Epithelial cell of esophagus (primary cell): ENCODE measurements at places on chromosomes 1 and 21.

- no peak for DNase-seq
Observed at GRCh38 chr1:48206371-48206770, 16.1 kb upstream of the SLC5A9 start.

DNA sequence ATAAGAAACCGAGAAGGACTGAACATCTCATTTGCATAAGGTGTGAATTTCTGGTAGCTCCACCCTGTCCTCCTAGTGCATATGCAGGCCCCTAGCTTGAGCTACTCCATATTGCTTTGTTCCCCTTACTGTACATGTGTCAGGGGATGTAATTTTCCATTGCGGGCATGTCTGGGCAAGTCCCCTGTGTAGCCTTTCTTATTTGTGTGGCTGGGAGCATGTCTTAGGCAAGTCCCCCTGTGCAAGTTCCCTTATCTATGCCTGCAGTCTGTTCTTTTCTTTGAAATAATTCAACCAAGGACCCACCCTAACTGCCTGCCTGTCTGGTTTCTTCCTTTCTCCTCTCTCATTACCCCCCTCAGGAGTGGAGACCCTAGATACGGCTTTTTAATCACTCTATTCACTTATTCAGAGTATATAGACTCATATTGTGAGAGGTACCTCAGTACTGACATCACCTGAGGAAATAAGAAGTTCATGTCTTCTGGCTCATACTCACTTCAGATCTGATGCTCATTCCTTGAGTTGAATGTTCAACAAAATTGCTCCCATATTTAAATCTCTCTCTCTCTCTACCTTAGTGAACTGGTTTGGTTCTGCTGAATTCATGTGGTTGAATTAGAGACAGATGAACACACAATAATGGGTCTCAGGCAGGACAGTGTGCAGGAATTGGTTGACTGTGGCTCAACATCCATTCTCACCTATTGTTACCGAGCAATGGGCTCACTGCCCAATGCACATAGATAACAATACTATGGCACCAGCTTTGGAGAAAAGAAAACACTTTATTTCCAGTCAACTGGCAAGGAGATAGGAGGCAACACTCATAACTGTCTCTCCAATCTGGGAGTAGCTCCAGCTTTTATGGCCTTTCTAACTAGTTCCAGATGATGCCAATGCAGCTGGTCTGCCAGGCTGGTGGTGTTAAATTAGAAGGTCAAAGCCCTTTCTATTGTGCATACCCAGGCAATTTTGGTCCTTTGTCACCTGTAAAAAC, 27.9 kb upstream of the NPL start:
- DNase-seq: peak; percentile 63

- peak; percentile 79 for DNase-seq
Observed at GRCh38 chr1:53485478-53486394, 26.5 kb downstream of the DMRTB1 start.

DNA sequence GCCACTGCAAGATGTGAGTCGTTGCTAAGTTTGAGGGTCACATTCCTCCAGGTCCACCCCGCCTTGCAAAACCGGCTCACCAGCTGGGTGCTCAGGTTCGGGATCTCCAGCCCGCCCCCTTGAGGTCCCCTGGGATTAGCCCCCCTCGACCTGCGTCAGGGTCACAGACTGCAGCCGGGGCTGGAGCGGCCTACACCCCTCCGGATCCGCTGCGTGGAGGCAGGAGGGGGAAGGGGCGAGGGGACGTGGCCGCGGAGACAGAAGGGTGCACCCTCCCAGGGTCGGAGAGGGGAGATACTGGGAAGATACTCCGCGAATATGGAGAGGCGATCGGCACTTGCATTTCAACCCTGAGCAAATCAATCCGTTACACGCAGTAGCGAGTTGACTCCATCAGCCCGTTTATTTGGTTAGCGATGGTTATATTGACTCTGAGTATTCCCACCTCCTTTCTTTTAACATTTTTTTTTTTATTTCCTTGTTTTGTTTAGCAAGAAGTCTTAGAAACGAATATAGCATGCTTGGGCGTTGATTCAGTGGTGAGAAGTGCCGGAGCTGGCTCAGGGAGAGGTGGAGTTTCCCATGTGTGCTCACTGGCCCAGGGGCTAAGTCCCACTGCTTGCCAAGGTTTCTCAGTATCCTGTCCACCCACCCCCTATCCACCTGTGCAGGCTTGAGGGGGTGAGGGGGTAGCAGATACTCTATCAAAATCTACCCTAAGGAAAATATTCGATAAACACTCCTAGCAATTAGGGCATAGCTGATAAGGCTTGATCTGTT, 997 bp downstream of the IFNAR2 start:
- DNase-seq: peak; percentile 90

DNA sequence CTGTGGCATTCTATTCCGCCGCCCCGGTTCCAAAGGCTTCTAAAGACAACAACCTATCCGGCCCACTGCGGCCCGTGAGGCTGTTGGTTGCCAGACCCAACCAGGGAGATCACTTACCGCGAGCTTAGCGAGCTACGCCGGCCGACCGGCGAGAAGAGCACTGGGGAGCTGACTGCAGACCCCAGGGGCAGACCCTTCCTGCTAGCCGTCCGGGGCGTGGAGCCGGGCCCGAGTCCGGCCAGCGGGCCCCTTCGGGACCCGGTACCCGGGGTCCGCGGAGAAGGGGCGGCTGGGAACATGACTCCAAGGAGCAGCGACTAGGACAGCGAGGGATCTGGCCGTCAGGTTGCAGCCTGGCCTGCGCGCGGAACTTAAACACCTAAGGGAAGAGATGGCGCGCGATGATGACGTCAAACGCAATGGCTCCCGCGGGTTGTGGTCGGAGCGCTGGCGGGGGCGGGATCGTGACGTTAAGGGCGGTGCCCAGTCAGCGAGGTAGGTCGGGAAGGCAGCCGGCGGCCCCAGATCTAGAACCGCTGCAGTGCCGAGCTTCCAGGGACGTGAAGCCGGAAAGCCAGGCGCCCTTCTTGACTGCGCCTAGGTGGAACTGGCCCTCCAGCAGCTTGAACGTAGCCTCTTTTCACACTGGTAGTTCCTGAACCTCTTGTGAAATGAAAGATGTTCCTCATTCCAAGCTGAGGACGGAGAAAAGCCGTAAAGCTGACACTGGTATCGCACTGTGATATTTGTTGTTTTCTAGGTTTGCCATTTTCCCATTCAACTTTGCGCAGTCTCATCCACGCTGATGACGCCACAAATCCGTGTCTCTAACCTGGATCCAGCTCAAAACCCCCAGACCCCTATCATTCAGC, at the start of gene NUP133:
Gene NUP133, minus strand, starts transcription at position 391 of the 872 bp plus-strand sequence. Its CDS starts 92 bp downstream, at position 299.
- DNase-seq: peak; percentile 100

DNA sequence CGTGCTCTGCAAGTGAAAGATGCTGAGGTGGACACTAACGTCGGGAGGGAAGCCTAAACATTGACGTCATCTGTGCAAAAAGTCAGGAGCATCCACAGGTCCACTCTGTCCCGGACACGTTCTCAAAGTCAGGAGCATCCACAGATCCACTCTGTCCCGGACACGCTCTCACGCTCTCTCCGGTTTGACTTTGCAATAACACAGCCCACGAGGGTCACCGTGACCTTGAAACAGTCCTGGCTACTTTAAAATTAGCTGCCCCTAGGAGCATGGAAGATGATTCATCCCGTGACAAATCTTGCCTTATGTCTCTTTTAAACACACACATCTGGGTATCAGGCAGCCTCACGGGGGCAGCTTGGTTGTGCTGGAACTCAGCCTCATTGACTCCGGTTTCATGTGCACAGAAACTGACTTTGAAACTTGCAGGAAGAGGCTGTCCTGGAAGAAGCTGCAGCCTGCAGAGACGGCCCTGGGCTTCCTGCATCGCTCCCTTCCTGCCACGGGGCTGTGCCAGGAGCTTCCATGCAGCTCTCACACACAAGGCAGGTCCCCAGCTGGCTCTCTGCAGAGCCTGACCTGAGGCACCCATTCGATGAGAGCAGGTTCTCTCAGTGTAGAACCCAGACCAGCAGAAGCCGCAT, 18.1 kb upstream of the COL18A1 start:
- DNase-seq: peak; percentile 46

GRCh38 chr1:205920159-205920558, 23.1 kb downstream of the SLC26A9 start:
- no peak for DNase-seq

GRCh38 chr1:108041360-108042142, 76.6 kb upstream of the VAV3 start:
- DNase-seq: no peak

DNA sequence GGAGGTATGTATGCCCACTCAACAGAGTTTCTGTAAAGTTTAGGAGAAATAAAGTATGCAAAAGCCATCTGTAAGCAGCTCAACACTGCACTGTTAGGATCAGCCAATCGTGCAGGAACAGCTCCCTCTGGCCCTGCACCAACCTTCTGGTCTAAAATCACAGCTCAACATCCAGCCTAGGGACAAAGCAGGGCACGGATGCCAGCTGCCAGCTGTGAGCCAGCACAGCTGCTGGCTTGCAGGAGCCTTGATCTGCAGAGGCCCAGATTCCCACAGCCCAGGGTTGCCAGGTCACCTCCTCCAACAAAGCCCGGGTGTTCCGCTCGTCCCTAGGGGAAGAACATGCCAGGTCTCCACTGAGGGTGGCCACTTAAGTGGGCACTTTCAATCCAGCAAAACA, 8.6 kb downstream of the ACOT7 start:
- DNase-seq: peak; percentile 23

GRCh38 chr1:170874671-170875070, 60.7 kb upstream of the MROH9 start:
- no peak for DNase-seq

DNA sequence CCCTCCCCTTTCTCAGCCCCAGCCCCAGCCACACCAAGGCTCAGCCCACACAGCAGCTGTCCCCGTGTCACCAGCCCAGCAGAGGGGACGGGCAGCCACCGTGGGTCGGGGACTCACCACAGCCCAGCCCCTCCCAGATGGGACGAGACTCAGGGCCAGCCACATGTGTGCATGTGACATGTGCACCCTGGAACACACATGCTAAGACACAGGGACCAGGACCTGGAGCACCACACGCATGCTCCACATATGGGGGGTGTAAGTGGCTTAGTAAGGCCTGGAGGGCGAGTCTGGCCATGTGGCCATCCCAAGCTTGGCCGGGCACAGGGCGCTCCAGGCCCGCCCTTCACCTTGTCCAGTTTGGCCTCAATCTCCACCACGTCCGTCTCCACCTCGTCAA, 4.0 kb downstream of the ACAP3 start:
- DNase-seq: no peak

DNA sequence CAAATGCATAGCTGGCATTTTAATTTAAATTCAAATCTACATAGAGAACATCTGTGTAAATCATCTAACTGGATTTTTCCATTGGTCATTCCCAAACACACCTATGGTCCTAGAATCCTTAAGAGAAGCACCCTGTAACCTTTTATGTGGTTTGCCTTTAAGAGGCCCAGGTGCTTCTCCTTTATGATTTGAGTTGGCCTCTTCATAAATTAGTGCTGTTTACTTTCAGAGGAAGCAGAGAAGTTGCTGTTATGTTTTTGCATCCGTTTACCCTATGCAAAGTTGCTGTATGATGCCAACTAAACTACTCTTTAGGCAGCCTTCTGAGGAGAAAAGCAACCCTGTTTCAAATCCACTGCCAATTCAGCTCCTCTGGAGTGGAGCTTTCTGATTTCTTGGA, 193.8 kb downstream of the HS2ST1 start:
- DNase-seq: no peak

DNA sequence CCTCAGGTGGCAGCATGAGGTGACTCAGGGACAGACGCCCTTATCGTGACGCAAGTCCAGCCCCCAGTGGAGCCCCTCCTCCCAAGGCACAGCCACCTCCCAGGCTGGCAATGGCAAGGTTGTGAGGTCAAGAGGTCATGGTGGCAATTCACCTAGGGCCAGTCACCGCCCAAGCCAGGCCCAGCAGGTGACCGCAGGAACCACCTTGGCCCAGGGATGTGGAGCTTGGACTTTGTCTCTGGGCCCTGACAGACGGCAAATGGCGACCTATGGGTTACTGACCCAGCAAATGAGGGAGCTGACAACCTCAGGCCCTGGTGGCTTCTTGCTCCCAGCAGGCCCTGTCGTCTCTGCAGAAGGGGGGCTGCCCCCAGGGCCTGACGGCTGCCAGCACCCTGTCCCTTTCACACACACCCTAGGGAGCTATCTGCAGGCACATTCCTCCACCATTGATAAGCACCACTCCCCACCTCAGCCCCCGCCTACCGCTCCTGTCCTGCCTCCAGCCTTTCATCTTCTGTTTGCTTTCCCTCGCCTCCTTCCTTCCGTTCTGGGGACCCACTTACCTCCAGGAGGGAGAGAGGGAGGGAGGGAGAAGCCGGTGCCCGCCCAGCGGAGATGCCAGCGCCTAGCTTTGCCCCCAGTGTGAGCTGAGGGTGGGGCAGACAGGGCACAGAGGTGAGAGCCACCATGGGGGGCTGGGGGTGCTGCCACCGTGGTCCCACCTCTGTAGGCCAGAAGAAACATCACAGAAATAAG, 12.1 kb downstream of the EPHA2 start:
- DNase-seq: peak; percentile 90

DNA sequence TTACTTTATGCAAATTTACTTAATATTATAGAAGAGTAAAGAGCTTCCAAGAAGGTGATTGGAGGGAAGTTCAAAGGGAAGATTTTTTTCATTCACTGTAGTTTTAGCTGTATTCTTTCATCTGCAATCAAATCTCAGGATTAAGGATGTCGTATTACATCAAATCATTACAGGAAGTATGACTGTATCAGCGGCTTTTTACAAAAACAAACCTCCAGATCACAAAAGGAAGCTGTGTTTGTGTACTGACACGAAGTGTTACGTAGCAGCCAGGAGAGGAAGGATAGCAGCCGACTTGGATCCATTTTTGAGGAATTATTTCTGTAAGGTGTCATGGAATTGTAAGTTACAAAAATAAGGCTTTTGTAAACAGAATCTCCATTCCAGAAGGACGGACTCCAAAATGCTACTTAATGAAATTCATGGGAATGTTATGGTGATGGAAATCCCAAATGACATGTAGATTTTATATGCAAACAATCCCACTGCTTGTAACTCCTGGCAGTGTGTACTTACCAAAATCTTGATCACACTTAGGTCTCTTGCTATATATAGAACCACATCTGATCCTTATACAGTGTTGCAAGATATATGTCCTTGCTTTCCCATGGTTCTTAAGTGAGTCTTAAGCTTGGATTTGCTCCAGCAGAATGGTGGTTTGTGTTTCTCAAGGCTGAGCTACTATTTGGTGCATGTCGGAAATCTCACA, 49.8 kb downstream of the KCNJ15 start:
- peak; percentile 86 for DNase-seq

DNA sequence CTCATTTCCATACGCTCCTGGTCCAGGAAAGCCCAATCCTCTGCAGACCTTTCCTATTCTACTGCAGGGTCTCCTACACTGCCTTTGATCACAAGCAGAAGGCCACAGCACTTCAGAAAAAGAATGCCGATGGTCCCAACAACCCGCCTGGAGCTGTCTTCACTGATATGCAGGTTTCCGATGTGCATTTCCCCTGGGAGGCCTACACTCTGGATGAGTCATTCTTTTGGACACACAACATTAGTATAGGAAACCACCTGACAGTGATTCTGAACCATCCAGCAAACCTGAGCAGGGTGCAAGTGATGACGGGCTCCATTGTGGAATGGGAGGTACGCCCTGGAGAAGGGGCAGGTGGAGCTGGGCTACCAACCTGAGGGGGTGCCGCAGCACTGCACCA, 15.0 kb downstream of the PCAT6 start:
- peak; percentile 26 for DNase-seq
